ENCODE measurements at places on chromosomes 3 and 15.

DNA sequence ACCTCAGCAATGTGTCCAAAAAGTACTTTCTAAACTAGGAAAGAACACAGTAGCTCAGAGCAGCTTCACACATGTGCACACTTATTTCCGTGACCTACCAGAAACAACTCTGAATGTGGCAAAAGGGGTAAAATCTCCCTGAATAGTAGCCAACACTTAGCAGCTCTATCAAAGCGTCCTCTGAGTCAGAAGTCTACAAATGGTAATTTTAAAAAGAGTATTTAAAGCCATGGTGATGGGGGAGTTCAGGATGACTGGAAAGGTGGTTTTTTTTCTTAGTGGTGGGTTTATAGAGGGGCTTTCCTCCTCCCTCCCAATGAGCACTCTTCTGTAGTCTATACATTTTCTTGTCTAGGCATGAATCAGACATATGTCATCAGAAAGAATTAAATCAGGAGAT is 223.8 kb upstream of the PRICKLE2 start:
- no peak for DNase-seq

DNA sequence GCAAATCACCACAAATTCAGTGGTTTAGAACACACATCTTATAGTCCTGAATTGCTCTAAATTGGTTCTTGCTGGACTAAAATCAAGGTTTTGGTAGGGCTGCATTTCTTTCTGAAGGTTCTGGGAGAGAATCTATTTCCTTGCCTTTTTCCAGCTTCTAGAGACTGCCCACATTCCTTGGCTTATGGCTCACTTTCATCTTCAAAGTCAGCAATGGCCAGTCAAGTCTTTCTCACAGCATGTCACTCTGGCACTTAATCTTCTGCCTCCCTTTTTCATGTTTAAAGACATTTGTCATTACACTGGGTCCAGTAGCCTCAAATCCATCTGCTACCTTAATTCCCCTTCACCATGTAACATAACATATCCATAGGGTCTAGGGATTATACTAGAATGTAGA is 149.0 kb downstream of the NEK10 start:
- DNase-seq: peak; percentile 15

DNA sequence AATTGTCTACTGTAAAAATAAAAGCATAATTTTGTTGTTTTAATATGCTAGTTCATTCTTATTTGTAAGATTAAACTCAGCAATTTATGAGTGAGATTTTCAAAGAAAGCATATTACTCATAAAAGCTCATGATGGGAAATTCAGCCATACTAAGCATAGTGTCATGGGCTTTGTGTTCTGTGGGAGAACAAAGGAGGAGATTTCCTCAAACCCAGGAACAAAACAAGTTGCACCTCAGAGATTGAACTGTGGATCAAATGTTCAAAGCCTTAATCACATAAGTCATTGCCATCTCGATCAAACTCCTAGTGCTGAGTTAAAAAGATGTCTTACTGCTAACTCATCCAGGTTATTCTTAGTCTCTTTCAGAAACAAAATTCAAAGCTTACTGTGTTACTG is 85.6 kb upstream of the PDZRN3 start:
- DNase-seq: peak; percentile 37

GRCh38 chr3:111173328-111173900 is 101.8 kb downstream of the NECTIN3 start:
- no peak for DNase-seq

DNA sequence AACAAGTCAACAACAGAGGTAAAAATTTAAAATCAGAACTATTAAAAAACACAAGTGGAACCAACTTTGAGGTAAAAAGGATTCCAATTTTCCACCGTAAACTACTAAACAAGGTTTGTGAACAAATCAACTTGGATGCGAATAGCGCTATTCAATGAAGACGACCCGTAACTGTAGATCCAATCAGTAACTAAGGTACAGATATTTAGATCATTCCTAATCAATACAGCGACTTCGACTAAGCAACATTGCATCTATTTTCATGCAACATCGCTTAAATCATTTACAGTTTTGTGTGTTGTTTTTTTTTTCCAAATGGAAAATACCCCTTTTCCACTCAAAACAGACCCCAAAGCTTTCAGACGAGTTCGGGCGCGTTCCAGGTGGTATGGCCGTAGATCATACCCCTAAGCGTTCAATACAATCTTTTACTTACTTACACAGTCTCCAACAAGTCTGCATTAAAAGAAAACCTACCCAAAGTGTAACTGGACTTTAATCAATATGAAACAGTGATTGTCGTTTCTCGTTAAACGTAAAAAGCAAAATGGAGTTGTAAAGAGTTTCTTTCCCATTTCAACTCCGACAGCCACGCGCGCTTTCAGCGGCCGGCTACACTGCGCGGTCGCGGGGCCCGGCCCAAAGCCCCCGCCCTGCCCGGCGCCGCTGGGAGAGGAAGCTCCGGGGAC is 786 bp downstream of the RHOA start:
- DNase-seq: no peak

GRCh38 chr15:42858540-42858939 is 62.0 kb downstream of the TTBK2 start:
- no peak for DNase-seq

GRCh38 chr15:52427804-52428203 is 100.9 kb downstream of the MYO5A start:
- peak; percentile 85 for DNase-seq

GRCh38 chr3:194327218-194328052 is 23.7 kb downstream of the CPN2 start:
- peak; percentile 36 for DNase-seq

DNA sequence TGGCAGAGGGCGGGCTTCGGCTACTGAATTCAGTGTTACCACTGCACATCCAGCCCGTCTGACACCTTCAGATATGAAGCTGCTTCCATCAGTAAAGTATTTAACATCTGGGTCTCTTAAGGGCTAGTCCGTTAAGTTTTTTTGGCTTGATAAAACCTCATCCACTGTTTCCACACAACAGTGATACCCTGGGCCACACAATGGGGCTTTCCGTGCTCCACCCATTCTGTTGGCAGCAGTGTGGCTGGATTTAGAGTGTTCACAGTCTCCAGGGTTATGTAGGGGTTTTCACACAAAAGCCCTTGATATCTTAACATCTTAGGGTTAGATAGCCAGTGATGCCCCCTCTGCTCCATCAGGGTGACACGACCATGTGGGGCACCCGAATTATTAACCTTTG is 165.0 kb downstream of the STXBP5L start:
- no peak for DNase-seq

GRCh38 chr15:29039466-29040369 is 153.9 kb downstream of the APBA2 start:
- DNase-seq: no peak

DNA sequence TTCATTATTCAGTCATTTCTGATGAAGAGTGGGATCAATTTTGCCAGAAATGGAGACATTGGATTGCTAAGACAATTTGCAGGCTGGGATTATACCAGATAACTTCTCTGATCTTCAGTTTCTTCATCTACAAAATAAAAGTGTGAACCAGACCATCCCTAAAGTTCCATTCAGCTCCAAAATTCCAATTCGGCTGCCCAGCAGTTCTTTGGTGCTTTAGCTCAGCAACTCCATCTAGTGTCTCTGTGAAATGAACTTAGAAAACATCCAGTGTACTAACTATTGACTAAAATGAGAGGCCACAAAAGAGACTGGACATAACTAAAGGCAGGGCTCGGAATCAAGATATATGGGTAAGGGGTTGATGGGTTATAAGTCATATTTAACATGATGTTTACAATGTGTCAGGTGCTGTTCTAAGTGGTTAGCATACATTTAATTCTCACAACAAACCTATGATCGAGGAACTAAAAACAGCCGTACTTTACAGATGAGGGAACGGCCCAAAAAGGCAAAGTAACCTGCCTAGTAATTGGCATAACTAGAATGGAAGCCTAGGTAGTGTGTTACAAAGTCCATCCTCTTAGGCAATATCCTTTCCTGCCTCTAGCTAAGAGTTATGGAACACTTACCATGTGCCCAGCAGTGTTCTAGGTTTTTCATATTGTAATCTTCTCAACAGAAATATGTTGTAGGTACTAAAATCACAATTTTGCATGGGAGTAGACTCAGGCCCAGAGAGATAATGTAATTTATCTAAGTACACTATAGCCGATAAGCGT is 17.0 kb downstream of the THAP10 start:
- peak; percentile 62 for DNase-seq

DNA sequence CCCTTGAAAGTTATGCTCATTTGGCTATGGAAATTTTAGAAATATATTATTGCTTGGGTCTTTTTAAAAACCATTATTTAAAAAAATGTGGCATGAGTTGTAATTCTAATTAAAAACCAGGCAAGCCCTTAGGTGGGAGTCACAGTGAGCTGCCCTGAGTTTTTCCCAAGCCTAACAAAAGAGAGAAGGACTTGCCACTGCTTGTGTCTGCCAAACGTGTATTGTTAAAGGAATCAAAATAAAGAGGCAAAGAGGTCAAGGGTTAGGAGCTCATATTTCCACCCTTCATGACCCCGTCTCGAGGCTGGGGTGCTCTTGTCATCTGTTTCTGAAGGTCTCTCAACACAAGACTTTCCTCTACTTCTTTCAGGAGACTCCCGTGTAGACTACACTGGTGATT is 321.1 kb downstream of the ZIC1 start:
- DNase-seq: no peak

GRCh38 chr3:138818185-138818860 is 16.4 kb downstream of the PIK3CB start:
- no peak for DNase-seq

- peak; percentile 56 for DNase-seq
Measured at GRCh38 chr3:122324871-122325323, at the start of gene CSTA. CSTA (plus strand) TSS chr3:122325248; CDS start chr3:122325293, 45 bp downstream.

- DNase-seq: no peak
Measured at GRCh38 chr3:190631295-190631694, 117.4 kb downstream of the IL1RAP start.

DNA sequence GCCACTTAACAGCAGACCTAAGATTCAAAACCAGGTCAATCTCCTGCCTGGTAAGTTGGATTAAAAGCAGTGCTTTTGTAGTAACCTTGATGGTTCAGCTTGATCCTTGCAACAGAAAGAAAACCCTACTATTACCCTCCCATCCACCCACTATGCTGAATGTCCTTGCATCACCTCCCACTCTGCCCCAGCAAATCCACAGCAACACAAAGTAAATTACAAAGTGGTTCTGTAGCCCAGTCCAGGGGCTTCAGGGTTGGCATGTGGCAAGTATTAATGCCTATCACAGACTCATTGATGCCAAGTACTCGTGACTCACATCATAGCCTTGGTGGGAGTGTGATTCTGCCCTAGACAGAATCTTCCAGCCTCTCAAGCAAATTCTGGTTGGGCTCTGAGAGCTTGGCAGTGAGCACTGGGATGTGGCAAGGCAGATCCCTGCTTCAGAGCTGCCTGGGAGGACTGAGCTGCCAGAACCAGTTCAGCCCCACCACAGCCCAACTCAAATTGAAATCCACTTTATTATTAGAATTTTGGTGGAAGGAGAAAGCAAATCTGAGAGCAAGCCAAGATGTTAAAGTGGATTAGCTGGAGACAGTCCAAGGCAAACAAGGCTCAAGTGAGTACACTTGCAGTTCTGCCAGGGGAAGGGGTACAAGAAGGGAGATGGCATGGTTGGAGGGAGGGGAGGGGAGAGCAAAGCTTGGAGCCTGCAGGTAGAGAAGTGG is 225.8 kb upstream of the UMPS start:
- peak; percentile 35 for DNase-seq

- DNase-seq: no peak
Measured at GRCh38 chr3:195698647-195699387, 22.0 kb upstream of the MUC20 start.

DNA sequence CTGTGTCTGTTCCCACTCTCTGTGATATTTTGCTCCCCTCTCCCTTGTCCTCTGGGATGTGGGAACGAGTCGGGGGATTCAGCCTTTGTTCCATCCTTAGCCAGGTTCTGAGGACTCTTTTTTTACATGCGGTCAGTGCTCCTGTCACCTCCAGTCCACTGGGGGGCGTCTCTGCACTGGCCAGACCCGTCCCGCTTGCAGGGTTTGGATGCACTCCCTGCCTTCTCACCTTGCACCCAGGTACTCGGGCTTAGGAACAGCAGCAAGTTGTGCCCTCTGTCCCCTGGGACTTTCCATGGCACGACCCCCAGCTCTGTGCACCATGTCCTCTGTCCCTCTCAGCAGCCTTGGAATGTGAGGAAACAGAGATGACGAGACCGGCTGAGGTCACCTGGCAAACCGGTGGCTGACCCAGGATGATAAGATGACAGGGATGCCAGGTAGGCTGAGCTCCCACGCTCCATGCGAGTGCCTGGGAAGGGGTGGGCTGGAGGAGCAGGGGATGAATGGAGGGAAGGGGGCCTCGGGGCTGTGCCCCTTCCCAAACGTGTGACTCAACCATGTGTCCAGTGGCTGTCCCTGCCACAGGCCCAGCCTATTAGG is 27.3 kb upstream of the FGD5 start:
- peak; percentile 38 for DNase-seq

- no peak for DNase-seq
Measured at GRCh38 chr3:185935465-185936272, 2.1 kb downstream of the TRA2B start.

- DNase-seq: no peak
Measured at GRCh38 chr15:28978011-28978378, 92.2 kb downstream of the APBA2 start.

DNA sequence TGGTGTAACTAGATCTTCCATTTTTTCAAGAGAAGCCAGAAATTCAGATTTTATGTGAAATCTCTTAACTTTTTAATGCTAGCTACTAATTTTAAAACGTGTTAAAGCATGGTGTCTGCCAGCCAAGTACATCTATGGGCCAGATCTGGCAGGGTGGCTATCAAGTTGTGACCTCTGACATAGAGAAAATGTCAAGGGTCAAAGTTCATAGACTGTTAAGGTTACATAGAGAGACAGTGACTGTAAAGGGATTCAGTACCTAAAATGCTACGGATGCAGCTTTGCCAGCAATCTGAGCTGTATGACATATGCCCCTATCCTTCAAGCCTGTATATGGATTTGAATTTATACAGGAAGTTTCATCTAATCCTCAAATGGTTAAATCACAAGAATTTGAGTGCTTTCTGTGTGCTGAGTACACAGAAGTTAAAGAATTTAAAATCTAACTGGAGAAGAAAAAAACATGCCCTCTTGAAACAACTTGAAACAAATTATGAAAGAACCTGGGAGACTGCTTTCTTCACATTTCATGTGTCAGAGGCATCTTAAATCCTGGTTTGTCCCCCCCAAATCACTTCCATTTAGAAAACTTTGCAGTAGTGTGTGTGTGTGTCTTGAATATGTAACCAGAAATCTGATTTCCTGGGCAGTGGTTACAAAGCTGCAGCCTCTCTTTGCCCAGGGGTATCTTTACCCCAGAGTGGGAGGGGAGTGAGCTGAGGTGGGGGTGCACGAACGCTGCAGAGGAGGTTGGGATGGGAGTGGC is 895 bp upstream of the ARHGAP31 start:
- no peak for DNase-seq

GRCh38 chr15:90407336-90407735 is 19.3 kb downstream of the IQGAP1 start:
- no peak for DNase-seq
